ENCODE measurements at places on chromosomes 12 and 14. TPM values are rescaled to one million over a fixed set of nuclear protein-coding genes. Genes with fewer than 3 reads are reported as not detected.

TAS2R30 gene
- total RNA-seq, result not detected

TAPBPL gene
- total RNA-seq, result 10.4 TPM

MMP14 gene
- total RNA-seq, result 239 TPM

CELA1 gene
- not detected for total RNA-seq

LBHD2 gene
- not detected for total RNA-seq

NEUROD4 gene
- not detected for total RNA-seq

TSPAN11 gene
- total RNA-seq, result 0.50 TPM

TOMM20L gene
- total RNA-seq, result not detected

NKX2-1 gene
- total RNA-seq, result not detected

OTX2 gene
- total RNA-seq, result not detected

NTF3 gene
- total RNA-seq, result 2.2 TPM

DTX1 gene
- total RNA-seq, result not detected

RPL36AL gene
- total RNA-seq, result 211 TPM

ASIC1 gene
- total RNA-seq, result 1.5 TPM

TAS2R7 gene
- not detected for total RNA-seq

G2E3 gene
- 11.9 TPM for total RNA-seq

USP44 gene
- total RNA-seq, result 0.50 TPM

FITM1 gene
- total RNA-seq, result not detected

RERG gene
- 0.17 TPM for total RNA-seq

CD4 gene
- 5.2 TPM for total RNA-seq

GPR132 gene
- total RNA-seq, result not detected

CIROP gene
- total RNA-seq, result 0.45 TPM

PYM1 gene
- total RNA-seq, result 43.4 TPM

IL23A gene
- not detected for total RNA-seq

C12orf60 gene
- total RNA-seq, result 1.3 TPM

GYS2 gene
- not detected for total RNA-seq

NAV3 gene
- total RNA-seq, result 18.5 TPM

MYF6 gene
- total RNA-seq, result 0.45 TPM

RNASE7 gene
- total RNA-seq, result not detected

OR6C2 gene
- not detected for total RNA-seq

SLC38A1 gene
- 36.3 TPM for total RNA-seq

AKAP3 gene
- total RNA-seq, result 0.67 TPM

TSPAN19 gene
- total RNA-seq, result under 0.01 TPM

RFLNA gene
- total RNA-seq, result 0.34 TPM

FSCB gene
- not detected for total RNA-seq

LRP1-AS gene
- total RNA-seq, result not detected

PTPRB gene
- total RNA-seq, result under 0.01 TPM

ACVRL1 gene
- 11.3 TPM for total RNA-seq

OTUB2 gene
- total RNA-seq, result 1.3 TPM

HOXC10 gene
- not detected for total RNA-seq

CAPZA3 gene
- total RNA-seq, result not detected
